ENCODE measurements at places on chromosomes 1 and 21.

DNA sequence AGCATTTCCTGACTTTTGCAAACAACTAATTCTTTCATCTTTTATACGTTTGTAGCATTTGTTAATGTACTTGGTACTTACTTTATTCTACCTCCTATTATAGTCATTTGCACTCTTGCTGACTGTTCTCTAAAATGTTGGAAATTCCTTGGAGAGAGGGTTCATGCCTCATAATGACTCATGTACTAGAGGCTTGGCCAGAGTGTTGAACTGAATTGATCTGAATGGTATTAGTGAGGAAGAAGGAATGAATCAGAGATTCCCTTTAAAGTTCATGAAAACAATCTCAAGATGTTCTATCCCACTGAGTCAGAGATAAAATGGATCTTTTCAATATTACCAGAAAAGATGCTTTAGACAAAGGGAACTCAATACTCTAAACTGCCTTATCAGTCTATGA is 383.4 kb downstream of the SEC16B start:
- DNase-seq: no peak

- no peak for DNase-seq
Observed at GRCh38 chr1:156498432-156499193, 2.0 kb downstream of the MEF2D start.

- DNase-seq: no peak
Observed at GRCh38 chr1:114092186-114093062, 61.2 kb downstream of the SYT6 start.

GRCh38 chr1:69305621-69306020 is 262.1 kb upstream of the LRRC7 start:
- DNase-seq: no peak

- DNase-seq: no peak
Observed at GRCh38 chr1:72567521-72567920, 285.2 kb upstream of the NEGR1 start.

DNA sequence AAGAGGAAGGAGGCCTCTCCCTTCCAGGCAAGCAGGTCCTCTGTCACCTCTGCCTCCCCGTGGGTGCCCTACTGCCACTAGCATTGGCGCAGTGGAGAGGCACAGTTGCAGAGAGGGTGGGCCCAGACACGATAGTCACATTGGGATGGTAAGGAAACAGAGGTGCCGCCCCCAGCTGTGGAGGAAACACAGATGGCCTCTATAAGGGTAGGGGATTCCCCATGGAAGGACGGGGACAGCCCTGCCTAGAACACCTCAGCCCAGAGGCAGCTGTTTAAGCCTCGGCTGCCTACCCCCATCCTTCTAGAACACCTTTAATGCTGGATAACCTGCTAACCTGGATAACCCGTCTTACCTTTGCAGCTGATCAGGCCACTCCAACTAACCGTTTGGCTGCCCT is 65.7 kb upstream of the CNTN2 start:
- no peak for DNase-seq

DNA sequence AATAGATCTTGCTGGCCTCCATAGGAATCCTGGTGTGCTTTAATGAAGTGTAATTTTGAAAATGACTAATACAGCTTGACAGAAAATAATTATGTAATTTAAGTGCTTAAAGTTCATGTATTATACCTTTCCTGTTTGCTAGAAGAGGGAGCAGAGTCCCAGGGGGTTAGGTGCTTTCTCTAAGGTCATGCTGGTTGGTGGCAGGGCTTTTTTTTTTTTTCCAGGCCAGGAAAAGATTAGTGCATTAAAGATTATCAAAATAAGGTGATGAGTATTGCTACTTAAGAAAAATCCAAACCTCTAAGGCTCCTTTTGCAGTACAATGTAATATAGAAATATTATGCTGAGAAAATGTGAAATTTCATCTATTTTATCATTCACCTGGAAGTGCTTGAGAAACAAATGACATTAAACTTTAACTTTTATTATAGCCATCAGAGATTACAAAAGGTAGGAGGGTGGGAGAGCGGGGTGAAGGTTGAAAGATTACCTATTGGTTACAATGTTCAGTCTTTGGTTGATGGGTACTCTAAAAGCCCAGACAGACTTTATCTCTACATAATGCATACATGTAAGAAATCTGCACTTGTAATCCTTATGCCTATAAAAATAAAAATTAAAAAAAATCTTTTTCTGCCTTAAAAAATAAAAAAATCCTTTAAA is 110.8 kb downstream of the RABGAP1L start:
- DNase-seq: no peak

- DNase-seq: no peak
Observed at GRCh38 chr21:15895142-15896106, 165.6 kb downstream of the USP25 start.

DNA sequence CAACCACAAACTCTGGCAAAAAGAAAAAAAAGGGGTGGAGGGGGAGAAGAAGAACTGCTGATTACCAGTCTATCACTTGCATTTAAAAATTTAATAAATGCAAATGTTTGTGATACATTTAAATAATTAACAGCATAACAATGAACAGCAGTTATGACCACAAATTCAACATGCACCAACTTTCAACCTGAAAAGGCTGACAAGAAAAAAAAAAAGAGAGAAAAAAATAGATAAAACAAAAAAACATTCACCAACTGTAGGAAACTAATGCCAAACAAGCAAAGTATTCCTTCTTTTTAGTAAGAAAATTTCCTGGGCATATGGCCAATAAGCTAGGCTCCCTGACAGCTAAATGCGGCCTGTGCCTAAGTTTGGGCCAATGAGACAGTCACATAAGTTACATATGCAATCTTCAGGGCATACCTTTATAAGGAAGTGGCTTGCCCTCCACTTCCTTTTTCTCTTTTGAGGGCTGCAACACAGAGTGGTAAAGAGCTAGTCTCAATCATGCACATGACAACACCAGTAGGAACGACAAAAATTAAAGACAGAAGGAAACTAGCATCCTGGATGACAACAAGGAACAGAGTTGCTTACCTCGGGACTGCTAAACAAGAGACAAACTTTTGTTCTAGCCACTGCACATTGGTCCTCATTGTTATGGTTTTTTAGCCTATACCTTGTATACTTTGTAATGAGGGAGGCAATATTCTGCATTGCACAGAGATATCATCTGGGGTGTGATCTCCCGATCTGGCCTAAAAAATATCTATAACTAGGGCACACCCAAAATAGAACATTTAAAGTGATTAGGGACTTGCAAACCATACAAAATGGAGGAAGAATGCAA is 24.2 kb upstream of the PHTF1 start:
- DNase-seq: no peak

DNA sequence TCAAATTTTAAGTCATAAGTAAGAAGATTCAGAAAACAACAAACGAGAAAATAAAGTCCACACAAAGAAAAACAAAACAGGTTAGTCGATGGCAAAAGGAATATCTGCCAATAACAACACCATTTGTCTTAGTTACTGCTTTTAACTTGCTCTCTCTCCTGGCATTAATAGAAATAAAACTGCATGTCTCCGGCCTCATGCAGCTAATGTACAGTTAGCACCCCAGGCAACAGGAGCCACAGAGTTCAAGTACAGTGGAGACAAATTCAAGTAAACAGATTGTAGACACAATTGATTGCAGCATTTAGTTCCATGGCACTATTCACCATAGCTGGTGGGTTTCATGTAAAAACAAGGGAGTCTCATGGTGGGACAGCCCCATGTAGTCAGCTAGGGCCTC is 33.5 kb downstream of the SUSD4 start:
- no peak for DNase-seq

DNA sequence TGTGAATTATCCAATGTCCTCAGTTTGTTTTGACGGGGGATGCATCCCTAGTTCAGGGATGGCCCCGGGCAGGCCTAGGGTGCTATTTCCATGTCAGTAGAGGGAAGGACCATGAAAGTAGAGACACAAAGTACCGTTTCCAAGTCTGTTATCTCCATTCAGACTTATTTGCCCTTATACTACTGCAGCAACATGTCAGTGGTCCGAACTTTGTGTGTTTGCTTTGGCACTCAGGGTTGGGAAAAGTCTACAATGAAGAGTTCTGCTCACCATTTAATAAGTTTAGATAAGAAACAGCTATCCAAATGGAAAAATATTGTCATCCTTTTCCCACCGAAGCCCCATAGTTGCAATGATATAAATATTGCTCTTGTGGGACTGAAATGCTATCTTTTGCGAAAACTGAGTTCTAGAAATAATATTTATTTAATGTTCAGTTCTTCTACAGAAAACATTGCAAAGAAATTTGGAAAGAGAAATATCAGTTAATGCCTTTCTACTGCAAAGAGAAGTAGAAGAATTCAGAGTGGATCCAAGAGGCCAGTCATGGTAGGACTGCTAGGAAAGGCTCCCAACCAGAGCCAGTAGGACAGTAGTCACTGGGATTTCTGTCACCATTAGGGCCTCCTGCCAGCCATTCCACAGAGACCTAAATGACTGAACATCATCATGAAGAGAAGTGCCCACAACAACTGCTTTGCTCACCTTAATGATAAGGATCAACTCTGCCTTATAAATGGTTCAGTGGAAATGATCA is 11.5 kb upstream of the AGT start:
- no peak for DNase-seq

DNA sequence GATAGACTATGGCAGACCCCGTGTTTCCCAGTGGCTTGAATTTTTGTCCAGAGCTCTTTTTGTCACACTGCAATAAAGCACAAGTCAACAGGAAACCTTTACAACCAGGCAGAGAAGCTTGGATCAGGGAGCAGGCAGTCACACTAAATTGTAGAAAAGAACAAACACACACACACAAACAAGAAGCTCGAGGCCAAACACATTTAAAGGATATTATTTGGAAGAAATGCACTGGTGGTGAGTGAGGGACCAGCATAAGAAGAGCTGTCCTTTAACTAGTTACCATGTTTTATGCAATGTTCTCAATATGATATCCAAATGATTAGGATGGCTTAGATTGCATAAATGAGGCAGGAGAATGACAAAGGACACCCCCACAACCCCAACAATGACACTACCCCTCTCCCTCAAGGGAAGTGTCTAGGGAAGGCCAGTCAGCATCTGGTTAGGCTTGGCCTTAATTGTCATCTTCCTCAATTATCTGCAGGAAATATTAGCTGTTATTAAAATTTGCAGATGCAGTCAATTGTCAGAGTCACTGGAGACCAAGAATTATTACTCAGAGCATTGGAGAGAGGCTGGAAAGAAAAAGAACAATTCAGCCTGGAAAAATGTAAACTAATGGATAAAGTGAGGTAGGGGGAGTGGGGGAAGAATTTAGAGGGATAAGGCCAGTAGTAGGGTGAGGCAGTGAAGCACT is 35.3 kb downstream of the DDR2 start:
- DNase-seq: no peak

GRCh38 chr21:42636520-42637266 is 16.7 kb upstream of the PDE9A start:
- no peak for DNase-seq

- DNase-seq: peak; percentile 7
Observed at GRCh38 chr21:29077651-29078090, 4.2 kb upstream of the CCT8 start.

DNA sequence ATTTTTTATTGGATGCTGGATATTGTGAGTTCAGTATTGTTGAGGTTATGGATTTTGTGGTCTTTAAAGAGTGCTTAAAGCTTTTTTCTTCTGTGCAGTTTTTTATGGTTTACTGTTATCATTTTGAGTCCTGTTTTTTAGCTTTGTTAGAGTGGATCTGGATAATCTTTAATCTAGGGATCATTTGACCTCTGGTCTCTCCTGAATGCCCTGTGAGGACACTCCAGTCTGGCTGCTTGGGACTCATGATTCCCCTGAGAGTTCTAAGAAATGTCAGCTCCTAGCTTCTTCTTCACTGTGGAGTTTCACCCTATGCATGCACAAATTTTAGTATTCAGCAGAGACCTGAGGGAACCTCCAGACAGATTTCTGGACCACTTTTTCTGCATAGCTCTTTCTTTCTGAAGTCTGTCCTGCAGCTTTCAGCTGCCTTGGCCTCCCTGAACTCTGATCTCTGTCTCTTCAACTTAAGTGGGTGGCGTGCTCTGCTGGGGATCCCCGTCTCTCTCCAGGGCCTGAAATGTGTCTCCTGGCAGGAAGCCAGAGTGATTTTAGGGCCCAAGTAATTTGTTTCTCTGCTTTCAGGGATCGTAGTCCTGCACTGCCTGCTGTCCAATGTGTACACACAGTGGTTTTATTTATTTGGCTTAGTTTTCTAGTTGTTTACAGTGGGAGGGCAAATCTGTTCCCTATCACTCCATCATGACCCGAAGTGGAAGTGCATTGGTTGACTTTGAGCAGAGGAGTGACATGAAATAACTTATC is 14.7 kb downstream of the PEX14 start:
- no peak for DNase-seq

- DNase-seq: no peak
Observed at GRCh38 chr1:16421201-16421600, 16.0 kb downstream of the SPATA21 start.

DNA sequence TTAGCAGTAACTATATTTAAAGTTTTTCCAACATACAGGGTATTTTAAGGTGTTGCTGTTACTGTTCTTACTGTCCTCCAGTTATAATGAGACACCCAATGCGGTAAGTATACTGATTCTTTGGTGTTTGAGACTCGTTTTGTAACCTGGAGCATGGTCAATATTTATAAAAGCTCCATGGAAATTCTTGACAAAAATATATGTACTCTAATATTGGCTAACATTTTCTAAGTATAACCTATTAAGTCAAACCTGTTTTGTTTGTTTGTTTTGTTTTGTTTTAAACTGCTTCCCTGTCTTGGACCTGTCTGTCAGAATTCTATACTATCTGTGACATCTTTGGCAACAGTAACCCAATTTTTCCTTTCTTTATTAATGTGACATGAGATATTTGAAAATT is 15.9 kb upstream of the CAP1 start:
- DNase-seq: no peak

- DNase-seq: no peak
Observed at GRCh38 chr1:170306948-170307347, 161.2 kb downstream of the NTMT2 start.

- no peak for DNase-seq
Observed at GRCh38 chr1:243623841-243624240, 226.2 kb downstream of the AKT3 start.

- DNase-seq: no peak
Observed at GRCh38 chr1:217078959-217079358, 355.7 kb upstream of the ESRRG start.

GRCh38 chr1:83583351-83584014 is 415.4 kb downstream of the TTLL7 start:
- DNase-seq: peak; percentile 63

- no peak for DNase-seq
Observed at GRCh38 chr1:220827445-220828178, 40.9 kb downstream of the MTARC1 start.

DNA sequence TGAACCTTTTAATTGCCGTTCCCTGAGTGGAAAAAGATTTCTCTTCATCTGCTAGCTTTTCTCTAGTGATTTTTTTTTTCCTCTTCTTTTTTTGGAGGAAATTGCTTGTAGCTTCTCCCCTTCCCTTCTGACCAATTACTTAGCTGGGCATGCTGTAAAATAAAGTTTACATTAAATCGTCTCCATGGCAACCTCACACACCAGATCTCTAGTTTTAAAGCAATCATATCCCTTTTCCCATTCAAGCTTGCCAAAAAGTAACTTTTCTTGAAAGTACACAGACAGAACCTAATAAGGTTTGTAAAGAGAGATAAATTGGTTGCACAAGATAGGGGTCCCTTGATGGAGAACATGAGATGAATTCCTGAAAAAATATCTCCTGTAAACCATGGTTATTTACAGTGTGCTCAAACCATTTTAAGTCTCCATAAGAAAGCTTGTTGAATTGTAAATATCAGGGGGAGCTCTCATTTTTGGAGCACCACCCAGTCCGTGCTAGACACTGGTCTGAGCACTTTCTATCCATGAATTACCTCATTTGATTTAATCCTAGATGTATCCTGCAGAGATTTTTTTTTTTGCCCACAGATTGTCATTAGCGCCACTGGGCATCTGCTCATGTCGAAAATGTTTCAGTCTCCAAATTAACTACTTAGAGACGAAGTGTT is 32.6 kb upstream of the HTR1D start:
- no peak for DNase-seq

Measured in NCI-H510A (cell line).